RCC 7860 (cell line): ENCODE measurements at places on chromosomes 3 and 15.

GRCh38 chr3:59407425-59407824 is 357.6 kb upstream of the CFAP20DC start:
- no peak for DNase-seq

DNA sequence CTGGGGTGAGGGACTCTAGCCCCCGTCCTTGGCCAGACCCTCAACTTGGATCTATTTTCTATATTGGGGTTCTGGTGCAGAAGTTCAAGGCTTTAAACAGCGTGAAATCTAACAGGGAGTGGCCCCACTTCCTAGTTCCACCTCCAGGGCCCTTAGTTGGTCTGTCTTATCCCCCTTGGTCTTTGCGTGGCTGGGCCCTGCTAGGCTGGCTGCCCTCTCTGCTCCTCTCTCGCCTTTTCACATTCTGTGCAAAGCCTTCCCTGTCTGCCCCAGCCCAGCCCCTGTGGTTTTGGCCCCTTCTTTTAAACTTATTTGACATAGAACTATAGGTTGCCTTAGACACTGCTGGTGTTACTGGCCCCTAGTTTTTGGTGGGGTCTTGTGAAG is 5.6 kb downstream of the PPCDC start:
- no peak for DNase-seq

DNA sequence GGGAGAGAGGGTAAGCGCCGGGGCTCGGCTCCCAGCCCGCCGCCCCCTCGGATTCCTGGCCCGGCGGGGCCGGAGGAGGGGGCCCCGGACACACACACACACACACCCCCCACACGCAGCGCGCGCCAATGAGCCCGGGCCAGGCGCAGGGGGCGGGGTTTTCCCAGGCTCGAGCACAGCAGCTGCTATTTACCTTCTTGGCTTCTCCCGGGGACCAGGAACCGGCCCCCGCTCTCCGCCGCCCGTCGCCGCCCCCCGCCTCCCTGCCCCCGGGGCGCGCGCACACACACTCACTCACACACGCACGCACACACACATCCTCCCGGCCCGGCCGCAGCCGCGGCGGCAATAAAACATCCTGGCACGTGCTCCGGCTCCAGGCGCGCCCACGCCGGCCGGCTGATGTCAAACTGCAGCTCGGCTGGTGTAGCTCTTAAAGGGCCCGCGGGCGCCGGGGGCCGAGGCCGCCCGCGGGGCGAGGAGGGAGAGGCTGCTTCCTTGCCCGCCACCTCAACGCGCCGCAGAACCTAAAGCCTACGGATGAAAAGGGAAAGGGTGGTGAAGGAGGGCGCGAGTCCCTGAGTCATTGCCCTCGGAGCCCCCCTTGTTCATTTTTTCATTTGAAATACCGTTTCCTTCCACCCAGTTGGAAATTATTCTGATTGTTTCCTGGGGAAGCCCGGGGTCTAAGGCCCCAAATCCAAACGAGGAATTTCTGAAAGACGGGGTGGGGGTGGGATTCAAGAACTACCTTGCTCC is 1.0 kb upstream of the HES1 start:
- peak; percentile 95 for DNase-seq

DNA sequence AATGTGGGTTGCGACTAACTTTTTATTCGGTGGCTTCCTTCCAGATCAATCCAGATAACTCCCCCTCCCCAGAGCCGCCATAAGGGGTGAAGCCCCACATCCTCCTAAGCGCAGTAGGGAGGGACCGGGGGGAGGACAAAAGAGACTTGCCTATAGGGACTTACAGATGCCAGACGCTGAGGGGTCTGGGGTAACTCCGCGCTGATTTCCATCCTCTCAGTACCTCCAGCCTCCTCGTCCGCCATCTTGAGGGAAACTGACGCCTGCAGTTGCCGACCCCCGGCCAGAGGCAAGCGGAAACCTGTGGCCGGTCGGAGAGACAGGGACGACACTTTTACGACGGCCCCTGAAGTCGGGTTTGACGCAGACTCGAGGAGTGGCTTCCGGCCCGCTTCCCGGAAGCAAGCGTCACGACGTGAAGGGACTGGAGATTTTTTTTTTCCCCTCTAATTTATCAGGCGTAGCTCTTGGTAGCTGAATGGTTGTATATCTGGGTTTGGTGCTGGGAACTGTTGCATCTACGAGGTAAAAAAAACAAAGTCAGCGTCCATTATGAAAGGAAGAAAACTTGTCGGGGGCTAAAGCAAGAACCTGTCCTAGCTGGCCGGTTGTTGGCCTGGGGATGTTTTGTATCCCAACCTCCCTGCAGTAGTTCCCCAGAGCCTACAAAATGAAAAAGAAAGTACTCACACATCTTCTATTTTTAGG is at the start of gene UBR1:
TSS of gene UBR1 (minus strand) at position 261 of the 708 bp plus-strand sequence. CDS start at position 245, 16 bp downstream.
- DNase-seq: peak; percentile 77

DNA sequence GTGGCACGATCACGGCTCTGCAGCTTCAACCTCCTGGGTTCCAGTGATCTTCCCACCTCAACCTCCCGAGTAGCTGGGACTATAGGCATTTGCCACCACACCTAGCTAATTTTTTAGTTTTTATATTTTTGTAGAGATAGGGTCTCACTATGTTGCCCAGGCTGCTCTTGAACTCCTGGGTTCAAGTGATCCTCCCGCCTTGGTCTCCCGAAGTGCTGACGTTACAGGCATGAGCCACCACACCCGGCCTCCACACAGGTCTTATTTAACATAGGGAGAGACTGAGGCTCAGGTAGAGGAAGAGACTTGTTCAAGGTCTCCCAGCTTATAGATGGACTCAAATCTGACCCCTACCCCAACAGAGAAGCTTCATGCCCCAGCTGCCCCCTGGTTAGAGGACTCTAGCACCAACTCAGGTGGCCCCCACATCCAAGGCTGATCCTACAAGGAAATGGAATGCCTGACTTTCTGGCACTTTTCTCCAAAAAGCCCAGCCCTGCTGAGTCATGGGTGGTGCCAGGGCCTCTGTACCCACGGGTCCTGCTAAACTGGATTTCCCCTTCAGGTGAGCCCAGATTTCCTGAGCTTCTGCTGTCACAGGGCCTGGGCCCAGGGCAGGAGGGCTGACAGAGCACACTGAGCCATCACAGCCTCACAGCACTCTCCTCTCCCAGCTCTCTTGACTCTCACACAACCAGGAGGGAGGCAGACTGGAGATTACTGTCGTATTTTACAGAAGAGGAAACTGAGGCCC is 5.6 kb downstream of the TMEM40 start:
- DNase-seq: no peak

DNA sequence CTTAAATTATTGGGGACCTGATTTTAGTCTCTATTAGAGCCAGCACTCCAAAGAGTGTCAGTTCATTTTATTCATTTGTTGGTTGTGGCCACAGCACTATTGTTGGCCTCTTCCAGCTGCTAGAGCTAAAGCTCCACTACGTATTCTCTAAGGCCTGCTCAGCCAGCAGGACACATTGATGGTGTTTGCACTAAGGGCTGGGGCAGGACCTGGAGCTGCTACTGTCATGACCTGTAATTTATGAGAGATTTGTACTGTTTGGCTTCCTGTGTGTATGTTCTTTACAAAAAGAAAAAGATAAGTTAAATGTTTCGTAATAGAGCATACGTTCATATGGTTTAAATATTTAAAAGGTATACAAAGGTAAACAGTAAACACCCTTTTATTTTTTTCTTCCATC is 8.1 kb downstream of the GFM1 start:
- DNase-seq: no peak

- DNase-seq: no peak
Observed at GRCh38 chr3:89315750-89316470, 208.5 kb downstream of the EPHA3 start.

DNA sequence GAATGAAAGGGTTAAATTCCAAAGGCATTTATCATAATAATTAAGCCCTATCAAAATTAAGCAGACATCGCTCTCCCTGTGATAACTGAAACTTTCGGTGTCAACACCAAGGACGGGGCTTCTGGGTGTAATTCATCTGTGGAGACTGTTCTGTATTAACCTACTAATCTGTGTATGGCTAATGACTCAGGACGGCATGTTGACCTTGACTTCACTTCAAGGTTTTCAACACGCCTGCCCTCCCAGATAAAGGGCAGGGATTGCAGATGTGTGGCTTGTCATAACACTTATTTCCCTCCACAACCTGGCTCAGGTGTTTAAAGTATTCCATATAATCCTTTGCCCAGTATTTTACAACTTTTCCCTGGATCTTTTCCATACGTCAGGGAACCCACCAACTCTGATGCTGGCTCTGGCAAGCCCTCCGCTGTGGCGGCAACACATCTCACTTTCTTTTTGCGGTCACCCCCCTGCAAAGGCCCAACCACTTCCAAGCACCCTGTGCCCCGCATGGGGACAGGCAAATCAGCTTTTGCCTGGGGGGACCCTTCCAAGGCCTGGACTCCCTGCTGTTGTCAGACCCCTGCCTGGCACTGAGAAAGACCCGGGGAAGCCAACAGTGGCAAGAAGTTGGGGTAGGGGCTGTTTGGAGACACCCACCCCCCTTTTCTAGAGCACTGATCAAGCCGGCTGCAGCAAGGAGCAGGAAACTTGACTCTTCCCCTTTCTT is 93.2 kb upstream of the MEF2A start:
- no peak for DNase-seq

DNA sequence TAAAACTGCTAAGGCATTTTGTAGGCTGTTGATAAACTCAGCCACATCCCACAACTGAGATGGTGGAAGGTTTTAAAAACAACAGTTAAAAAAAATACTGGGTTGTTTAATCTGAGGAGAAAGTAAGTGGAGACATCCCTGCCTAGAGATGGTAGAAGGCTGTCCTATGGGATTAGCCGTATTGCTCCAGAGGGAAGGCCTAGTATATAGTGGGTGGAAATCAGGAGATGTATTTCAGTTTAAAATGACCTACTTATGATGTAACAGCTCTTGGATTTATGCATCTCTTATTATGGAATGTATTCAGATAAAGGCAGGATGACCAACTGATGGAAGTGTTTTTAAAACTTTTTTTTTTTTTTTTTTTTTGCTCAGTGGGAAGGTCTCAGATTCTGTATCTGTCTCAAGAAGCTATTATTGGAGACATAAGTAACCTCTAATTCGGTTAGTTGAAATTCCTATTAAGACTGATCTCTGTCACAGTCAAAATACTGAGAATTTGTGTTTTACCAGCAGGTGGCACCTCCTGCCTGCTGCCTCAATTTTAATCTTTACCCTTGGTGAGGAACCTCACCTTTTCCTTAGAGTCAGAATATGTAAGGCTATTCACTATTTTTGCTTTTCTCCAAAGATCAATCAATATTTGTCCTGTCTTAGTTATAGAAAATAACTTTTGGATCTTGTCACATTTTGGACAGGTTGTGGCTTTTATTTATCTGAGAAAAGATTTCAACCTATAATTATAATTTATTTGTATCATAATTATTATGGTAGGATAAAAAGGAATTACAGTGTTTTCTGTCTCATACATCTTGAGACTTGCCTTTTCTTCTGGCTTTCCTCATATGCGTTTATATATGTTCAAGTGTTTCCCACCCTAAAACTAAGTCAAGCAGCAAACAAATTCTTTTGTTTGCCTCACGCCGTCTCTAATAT is 63.0 kb downstream of the VPS8 start:
- no peak for DNase-seq

- no peak for DNase-seq
Observed at GRCh38 chr3:100106531-100107141, 7.7 kb downstream of the FILIP1L start.

DNA sequence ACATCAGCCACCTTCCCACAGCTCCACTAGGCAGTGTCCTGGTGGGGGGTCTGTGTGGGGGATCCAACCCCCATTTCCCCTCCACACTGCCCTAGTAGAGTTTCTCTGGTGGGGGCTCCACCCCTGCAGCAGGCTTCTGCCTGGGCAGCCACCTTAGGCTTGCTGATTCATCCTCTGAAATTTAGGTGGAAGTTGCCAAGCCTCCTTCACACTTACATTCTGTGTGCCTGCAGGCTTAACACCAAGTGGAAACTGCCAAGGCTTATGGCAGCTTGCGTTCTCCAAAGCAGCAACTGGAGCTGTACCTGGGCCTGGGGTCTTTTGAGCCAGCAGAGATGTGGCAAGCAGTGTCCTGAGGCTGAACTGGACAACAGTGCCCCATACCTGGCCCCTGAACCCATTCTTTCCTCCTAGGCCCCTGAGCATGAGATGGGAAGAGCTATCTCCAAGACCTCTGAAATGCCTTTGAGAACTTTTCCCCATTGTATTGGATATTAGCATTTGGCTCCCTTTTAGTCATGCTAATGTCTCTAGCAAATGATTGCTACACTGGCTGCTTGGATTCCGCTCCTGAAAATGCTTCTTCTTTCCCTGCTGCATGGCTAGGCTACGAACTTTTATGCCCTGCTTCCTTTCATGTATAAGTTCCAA is 32.5 kb downstream of the CPN2 start:
- DNase-seq: no peak

- DNase-seq: no peak
Observed at GRCh38 chr15:94631608-94632007, 400.2 kb downstream of the MCTP2 start.

GRCh38 chr3:127629467-127630403 is 750 bp downstream of the PODXL2 start:
- DNase-seq: no peak

DNA sequence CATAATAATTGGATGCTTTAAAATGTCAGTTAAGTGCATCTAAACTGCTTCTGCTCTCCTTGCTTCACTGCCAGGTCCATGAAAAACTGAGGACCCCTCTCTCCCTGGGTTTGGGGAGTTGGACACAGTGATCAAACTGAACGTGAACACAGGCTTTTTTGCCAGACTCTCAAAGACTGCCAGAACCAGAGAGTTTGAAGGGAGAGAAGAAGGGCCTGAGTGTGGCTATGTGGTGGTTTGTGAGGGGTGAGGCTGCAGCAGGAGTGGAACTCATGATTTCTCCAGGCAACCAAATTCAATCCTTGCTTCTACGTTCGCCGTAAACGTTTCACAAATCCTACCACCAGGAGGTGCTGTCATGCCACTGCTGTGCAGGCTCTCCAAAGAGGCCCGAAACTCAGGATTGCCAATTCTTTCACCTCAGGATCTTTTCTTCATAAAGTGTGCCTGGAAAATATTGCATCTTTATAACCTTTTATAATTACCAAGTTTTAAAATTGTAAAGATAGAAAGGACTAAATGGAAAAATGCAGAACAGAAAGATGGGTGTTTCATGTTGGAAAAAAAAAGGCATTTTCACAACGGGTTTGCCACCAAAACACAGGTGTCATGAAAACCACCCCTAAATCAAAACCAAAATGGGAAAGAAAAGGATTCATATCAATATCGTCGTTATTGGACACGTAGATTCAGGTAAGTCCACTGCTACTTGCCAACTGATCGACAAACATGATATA is 19.7 kb downstream of the TM4SF4 start:
- DNase-seq: peak; percentile 16

- no peak for DNase-seq
Observed at GRCh38 chr15:69317392-69317841, 18.7 kb downstream of the PAQR5 start.

- DNase-seq: no peak
Observed at GRCh38 chr15:79450648-79451047, 18.5 kb downstream of the MINAR1 start.

- no peak for DNase-seq
Observed at GRCh38 chr3:62167566-62168262, 205.6 kb downstream of the FEZF2 start.

DNA sequence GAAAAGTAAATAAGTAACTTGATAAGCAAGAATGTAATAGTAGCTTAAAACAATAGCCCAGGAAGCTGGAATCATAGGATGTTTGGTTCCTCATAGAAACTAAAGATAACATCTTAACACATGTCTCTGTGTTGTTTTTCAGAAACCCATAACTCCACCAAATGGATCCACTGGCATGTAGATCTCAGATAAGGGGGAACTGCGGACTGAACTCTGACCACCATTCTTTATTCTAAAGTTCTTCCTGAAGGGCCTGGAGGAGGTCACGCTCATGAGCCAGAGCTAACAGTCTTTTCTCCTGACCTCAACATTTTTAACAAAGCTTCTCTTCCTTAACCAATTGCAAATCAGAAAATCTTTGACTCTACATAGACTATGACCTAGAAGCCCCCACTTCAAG is 101.9 kb downstream of the SOX14 start:
- DNase-seq: no peak
